Hematopoietic multipotent progenitor cell treated with erythropoietin and hydrocortisone succinate and interleukin-3 and kit ligand, for 17 days (in vitro differentiated cells): ENCODE measurements at places on chromosomes 7 and 10.

GRCh38 chr10:127283576-127283975, 87.2 kb upstream of the INSYN2A start:
- no peak for DNase-seq

DNA sequence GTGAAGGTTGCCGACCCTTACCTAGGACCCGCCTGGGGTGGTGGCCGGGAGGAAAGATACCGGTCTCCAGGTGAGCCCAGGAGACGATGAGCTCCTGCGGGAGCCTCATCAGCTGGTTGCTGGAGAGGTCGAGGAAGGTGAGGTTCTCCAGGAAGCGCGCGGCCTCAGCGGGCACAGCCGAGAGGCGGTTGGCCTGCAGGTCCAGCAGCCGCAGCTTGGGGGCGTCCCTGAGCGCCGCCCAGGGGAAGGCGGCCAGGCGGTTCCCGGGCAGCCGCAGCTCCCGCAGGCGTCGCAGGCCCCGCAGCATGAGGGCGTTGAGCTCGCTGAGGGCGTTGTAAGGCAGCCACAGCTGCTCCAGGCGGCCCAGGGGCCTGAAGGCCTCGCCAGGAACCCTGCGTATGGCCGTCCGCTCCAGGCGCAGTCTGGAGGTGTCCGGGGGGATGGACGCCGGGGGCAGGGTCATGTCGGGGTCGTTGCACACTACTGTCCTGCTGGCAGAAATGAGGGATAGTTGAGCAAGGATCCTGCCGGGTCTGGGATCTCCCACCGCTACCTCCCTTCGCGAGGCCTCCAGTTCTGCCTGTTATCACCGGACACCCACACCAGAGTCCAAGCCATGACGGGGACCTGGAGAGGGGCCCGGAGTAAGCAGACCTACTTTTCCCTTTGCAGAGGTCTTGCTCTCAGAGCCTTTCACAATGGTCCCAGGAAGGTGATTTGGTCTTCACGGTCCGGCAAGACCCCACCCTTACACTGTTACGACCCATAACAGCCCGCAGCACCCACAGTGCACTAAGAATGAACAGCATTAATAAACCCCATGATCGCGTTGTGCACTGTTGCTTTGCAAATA, 3.9 kb downstream of the LRIT1 start:
- no peak for DNase-seq

GRCh38 chr10:28858646-28859045, 181.3 kb downstream of the BAMBI start:
- no peak for DNase-seq

- DNase-seq: no peak
Measured at GRCh38 chr10:116888380-116889055, 39.2 kb downstream of the ENO4 start.

GRCh38 chr7:134916171-134916883, 70.0 kb upstream of the AGBL3 start:
- no peak for DNase-seq

GRCh38 chr10:128125944-128126764, at the start of gene MKI67:
Gene MKI67 (minus strand): TSS chr10:128126423. CDS start chr10:128125667, 756 bp downstream.
- DNase-seq: peak; percentile 91

DNA sequence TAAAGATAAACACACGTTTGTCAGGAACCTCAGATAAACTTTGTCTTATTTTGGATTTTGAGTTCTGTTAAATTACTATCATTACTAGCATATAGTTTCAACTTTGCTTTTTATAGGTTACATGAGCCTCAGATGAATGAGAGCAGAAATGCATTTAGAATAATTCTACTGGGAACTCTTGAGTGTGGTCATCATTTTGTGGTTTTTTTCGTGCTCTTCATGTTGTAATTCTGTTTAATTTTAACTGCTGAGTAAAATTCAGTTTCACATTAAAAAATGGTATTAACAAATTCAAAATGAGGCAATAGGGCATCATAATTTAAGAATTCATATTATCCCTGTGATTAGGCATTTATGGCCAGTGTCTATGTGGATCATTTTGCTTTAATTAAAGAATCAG, 72.9 kb downstream of the GNAI1 start:
- DNase-seq: no peak

DNA sequence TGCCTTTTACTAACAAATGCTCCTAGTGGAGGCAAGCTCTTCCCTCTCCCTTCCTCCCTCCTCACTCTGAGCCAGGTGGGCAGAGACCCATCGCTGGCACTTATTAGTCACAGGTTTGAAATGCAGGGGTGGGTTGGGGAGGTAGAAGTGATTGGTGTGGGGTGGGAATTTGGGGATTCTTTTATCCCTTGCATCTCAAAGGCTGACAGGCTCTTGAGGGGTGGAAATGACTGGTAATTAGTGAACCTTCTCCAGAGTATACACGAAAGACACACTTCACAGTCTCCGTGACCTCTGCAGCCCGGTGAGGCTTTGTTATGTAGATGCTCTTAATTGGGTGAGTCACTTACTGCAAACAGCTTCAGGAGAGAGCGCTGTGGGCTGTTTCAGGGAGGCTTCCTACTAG, 13.9 kb upstream of the LRMDA start:
- DNase-seq: no peak
